ENCODE measurements at places on chromosomes 12 and 14.

- peak; percentile 45 for DNase-seq
Measured at GRCh38 chr12:48946205-48946604, 11.1 kb downstream of the ARF3 start.

DNA sequence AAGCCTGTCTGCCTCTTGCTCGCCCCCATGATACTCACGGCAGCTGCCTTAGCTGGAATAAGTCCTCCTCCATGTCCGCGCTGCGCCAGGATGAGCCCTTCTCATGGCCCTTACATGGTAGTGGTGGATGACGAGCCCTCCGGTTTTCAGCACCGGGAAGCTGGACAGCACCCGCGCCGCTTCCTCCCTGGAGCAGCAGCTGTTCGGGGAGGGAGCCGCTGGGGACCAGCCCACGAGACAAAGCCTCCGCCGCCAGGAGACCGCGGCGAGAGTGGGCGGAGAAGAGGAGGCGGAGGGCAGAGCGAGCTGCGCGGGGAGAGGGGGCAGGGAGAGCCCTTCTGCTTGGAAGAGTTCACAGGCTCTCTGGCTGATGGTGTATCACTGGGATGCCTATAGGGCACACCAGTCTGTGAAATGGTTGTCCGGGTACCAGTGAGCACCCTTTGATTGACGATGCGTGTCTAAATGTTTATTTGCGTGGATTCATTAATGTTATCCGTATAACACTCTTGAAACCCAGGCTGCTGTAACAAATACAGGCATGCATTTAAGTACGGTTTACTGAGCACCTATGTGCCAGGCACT, at the start of gene SVOP:
TSS of gene SVOP (minus strand) at position 273 of the 585 bp plus-strand sequence. CDS start at position 73, 200 bp downstream.
- peak; percentile 85 for DNase-seq

DNA sequence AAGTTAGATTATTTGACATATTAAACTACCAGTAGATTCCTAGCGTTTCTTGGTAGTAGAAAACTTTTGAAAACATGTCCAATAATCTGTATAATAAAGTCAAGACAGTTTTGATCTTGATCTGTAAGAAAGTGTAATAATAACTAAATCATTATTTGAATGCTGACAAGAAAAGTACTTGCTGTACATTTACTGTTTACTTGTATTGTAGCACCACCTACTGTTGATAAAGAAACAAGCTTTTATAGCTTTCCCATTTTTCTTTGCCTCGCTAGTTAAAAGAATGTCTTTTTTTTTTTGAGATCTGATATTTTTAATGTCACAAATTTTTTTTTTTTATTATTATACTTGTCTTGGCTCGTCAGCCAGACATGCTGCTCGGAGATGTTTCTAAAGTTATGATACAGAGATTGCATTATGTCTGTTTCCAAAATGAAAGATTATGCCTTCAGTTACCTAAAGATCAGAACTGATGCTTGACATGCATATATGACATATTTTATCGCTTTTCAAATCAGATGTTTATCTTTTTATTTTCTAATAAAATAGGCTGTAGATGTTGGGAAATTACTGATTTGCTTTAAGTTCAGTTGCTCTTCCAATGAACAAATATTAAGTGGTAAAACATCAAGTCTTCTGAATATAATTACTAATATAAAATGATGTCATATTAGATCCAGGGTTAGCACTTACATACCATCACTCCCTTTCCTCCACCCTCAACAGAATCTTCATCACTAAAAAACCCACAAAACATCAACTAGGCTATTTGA, 140.5 kb downstream of the AKAP6 start:
- peak; percentile 64 for DNase-seq

DNA sequence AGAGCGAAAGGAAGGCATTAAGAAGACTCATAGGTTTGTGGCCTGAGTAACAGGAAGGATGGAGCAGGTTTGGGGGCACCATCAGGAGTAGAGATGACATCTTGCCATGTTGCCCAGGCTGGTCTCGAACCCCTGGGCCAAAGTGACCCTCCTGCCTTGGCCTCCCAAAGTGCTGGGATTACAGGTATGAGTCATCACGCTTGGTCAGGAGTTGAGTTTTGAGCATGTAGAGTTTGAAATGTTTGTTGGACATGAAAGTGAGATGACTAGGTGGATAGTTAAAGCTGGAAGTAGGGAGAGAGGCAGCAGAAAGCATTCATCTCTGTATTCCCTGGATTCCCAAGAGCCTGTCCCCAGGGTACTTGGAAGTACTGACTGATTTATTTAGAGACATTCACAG, 112.6 kb downstream of the ERC1 start:
- no peak for DNase-seq

DNA sequence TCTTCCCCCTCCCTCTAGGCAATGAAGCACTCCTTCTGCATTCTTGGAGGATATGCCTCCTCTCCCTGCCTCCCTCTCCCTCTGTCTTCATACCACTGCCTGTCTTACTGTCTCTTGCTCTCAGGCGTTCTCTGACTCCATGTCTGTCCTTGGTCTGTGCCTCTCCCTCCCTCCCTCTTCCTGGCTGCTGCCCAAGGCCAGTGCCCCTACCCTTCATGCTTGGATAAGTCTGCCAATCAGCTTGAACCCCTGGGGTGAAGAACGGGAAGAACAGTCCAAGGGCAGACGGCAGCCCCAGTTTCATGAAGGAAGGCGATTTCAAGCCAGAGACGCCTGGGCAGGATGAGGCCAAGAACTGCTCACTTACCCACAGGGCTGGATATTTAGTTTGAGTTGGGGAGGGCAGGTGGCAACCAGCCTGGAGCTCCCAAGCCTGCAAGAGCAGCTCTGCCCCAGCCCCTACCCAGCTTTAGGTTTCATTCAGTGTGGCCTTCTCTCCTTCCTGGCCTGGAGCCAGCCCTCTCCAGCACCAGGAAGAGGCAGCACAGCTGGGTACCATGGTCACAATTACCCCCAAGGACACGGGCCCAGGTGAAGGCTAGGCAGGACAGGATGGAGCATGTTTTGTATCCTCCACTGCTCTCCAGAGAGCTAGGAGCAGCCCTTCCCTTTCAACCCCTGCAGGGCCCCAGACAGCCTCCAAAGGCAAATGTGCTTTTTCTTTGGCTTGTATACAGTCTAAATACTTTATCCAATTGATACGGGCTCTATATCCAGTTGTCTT, 35.8 kb upstream of the LTBP2 start:
- DNase-seq = peak; percentile 97

DNA sequence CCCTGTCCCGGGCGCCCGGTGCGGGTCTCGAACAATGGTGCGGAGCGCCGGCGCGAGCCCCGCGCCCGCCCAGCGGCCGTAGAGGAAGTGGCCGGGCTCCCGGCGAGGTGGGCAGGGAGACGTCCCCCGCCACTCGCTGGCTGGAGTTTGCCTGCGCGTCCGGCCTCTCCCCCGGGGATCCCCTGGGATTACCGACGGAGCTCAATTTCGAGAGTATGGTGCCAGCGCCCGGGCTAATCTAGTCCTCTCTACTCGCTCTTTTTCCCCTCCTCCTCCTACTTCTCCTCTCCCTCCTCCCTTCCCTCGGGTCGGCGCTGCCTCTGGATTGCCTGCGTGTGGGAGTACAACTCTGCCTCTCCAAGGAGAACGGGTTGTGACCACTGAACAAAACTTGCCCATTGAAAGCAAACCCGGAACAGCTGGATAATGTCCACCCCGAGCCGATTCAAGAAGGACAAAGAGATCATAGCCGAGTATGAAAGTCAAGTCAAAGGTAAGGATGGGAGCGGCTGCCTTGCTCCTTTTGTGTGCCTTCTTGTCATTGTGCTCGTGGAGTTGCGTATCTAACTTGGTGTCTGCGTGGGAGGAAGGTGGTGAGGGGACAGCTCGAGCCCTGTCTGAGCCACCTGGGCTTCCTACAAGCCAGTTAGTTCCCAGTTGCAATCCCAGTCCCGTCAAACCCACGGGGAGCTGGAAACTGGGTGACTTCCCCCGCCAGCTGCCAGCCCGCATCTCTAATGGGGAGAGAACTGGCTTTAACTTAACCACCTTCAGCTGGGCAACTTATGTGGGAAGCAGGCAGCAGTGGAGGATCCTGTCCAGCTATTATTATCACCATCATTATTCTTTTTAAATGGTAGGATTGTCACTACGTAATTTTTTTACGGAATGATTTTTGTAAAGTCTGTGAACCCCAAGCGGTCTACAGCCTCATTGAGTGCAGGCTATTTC, at the start of gene SRGAP1:
TSS of gene SRGAP1 (plus strand) at position 310 of the 951 bp plus-strand sequence. CDS start at position 427, 117 bp downstream.
- DNase-seq = peak; percentile 66

DNA sequence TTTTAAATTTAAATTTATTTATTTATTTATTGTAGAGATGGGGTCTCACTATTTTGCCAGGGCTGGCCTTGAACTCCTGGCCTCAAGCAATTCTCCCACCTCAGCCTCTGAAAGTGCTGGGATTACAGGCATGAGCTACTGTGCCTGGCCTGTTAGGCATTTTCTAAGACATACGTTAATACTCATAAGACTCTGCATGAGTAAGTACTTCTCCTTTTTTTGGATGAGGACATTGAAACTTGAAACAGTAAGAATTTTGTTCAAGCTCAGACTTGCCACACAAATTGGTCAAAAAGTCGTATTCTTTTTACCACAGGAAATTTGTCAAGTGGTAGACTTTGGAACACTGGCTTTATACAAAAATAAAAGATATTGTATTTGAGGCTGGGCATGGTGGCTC, 187.4 kb upstream of the RASSF8 start:
- no peak for DNase-seq

DNA sequence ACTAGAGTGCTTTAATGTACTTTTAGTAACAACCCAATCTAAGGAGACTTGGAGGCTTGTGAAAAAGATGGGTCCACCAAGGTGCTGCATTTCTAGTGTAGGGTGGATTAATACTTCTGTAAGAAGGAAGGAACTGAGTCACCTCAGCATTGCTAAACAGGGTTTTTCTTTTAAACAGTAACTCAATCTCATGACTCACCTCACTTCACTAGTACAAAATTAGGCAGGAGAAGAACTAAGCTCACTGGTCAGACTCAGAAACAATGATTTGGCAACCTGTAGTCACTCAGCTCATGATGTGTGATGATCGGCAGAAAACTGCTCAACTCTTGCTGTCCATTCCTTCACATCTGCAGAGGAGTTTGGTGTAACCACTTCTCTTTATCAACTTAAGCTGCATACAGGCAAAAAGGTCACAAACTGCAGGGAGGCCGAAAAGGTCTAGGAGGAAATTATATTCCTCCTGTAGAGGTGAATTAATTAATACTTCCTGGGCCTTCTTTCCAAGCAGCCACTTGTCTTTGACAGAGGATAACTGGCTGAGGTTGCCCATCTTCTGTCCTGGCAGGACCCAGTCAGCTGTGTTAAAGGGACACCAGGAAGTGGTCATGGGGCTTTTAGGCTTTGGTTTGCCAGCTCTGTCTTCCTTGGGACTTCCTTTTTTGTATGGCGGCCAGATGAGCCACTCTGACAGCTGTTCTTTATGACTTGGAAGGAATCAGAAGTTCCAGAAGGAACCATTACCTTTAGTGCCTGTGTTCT, 466.9 kb downstream of the FUT8 start:
- DNase-seq = no peak

DNA sequence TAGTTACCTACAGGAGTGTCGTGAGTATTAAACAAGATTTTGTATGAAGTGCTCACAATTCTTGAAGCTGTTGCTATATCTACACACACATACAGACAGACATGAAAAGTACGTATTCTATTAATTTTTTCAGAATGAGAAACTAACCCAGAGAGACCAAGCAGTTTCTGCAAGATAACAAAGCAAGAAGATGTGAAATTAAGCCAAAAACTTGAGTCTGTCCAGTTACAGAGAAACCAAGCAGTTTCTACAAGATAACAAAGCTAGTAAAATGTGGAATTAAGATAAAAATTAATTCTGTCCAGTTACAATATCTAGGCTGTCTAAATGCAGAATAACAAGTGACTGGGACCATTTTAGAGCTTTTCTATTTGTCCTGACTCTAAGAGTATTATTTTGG, 132.4 kb downstream of the ALG10B start:
- no peak for DNase-seq

GRCh38 chr12:113320401-113320800, 14.5 kb downstream of the SLC8B1 start:
- no peak for DNase-seq

DNA sequence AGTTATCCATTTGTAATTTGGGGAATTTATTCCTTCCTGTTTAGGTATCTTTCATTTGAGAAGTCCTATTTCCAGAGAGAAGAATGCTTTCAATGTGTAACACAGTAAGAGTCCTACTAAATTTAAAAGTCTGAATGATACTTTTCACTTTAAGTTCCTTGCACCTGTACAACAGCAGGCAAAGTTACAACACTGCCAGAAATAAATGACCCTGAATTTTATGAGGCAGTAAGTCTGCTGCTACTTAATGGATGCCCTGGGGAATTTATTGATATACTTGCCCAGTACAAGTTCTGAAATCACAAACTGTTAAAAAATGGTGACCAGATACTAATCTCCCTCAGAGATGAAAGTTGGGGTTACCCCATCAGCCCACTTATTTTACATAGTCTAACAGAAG, 53.1 kb downstream of the NTS start:
- DNase-seq = no peak

DNA sequence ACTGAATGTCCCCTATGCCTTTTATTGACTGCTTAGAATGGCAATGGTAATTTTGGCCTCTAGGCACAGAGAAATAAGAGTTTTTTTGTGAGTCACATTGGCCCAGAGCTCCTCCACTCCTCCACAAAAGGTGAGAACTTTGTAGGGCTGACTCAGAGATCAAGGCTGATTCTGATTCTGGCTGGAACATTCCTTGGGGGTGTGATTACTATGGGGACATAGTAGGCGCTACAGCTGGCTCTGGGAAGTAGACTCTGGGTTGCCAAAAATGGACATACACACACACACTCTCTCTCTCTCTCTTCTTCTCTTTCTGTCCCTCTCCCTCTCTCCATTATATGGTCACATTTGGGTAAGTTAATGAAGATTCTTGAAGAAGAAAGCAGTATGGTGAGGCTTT, 174.6 kb upstream of the DDHD1 start:
- no peak for DNase-seq

DNA sequence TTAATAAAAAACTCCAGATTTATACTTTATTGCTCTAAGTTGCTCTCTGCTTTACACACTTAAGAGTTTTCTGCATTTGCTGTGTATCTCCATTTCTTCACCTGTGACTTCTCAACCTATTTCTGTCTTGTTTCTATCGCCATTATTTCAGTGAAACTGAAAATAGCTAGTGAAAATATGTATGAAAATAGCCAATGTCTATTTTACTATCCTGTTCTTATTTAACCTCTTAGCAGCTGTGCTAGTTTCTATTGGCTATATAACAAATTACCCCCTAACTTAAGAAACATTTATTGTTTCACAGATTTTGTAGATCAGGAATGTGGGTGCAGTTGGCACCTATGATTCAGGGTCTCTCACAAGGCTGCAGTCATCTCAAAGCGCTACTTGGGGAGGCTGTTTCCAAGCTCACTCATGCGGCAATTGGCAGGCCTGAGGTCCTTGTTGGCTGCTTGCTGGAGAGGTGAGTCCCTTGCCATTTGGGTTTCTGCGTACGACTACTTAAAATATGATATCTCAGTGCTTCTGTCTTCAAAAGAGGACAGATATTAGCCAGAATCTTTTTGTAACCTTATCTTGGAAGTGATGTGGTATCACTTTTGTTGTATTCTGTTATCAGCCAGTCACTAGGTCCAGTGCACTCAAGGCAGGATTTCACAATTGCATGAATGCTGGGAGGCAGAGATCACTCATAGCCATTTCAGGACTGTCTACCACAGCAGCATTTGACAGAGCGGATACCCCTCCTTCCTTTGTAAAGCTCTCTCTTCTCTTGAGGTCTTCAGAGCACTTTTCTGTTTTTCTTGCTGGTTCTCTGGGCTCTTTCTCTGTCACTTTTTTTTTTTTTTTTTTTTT, 7.2 kb downstream of the ERC1 start:
- no peak for DNase-seq

GRCh38 chr14:51784466-51784865, 75.9 kb upstream of the GNG2 start:
- DNase-seq = no peak

- DNase-seq = no peak
Measured at GRCh38 chr14:34113005-34113511, 162.2 kb upstream of the EGLN3 start.
